H7 (cell line): ENCODE measurements at places on chromosomes 16 and 17.
A peak's percentile ranks its signal among the peaks of the same experiment; 100 is the strongest.

GRCh38 chr17:60888812-60889709, 211.4 kb downstream of the BCAS3 start:
- no peak for DNase-seq

DNA sequence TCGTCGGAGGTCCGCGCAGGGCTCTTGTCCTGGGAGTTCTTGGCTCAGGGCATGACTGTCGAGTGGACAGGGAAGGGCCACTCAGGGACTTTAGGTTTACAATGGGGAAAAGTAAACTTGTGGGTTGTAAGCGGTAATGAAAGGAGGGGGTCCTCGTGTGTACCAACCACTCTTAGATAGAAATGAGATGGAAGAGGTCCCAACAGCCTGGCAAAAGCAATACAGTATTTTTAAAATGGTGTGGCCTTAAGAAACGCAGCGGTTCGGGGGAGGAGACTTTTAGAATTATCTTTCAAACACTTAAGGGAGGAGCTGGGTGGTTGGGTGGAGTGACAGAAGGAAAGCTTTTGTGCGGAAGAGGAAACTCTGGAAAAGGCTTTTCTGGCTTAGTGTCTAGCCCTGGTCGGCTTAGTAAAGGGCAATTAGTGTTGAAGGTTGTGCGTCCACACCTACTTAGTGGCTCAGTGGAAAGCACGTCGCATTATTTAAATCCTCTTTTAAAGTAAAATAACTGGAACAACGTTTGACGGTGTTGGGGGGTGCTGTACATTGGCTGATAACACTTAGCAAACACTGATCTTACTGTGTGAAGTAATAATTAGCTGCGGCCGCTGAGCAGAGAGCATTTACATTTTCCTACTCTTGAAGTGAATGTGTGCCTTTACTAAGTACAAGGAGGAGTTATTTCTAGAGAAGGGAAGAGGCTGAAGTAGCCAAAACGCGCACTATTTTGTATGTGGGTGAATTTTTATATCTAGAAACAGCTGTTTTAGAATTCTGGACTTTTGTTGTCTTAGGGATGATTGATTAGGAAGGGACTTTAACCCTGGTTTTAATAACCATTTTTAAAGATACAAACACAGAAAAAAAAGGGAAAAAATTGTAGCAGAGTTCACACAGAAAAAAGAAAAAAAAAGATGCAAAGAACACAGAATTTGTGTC, 1.0 kb downstream of the WSB1 start:
- peak; percentile 54 for DNase-seq

GRCh38 chr16:64543441-64543840, 578.4 kb downstream of the CDH11 start:
- no peak for DNase-seq

DNA sequence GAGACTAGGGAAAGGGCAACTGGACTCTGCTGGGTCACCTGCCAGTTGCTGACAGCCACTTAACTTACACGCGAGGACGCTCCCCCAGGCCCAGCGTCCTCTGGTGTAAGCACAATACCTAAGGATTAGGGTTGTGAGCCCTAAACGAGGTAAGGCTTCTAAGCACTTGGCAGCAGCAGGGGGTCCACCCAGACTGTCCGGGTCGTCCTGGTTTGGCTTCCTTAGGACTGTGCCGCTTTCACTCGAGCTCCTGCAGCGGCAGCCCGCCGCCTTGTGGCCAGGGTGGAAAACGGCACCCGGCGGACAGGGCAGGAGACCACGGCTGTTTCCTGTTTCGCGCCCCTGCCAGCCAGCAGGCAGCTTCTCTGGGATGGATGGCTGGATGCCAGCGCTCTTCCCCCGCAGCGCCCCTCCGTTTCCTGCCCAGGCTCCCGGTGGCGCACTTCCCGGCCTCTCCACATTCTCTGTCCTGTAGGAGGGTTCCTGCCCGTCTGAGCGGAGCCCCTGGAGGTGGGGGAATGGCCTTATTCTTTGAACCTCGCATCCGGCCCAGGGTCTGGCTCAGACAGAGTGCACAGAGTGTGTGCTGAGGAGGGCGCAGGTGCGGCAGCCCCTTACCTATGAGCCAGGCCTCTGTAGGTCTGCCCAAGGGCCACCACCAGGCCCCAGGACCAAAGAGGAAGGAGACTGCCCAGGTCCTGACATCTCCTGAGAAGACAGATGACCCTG, 47.0 kb upstream of the AMZ2 start:
- DNase-seq = peak; percentile 88

DNA sequence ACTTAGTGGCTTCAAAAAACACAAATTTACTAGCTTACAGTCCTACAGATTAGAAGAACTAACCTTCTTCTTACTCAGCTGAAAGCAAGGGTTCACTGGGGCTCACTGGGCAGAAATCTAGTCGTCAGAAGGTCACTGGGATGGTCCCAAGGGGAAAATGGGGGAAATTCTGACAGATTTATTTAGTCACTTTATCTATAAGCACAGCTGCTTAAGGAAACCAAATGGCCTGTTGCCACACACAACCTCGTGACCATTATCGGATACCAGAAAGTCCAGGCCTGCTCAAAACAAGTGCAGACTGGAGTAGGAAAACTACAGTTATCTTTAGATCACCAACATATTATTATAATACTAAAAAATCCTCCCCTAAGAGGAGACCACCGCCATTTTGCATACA, 374.6 kb upstream of the ASIC2 start:
- no peak for DNase-seq

- no peak for DNase-seq
These were observed 43.4 kb downstream of the MYOCD start for GRCh38 chr17:12709063-12709462.

DNA sequence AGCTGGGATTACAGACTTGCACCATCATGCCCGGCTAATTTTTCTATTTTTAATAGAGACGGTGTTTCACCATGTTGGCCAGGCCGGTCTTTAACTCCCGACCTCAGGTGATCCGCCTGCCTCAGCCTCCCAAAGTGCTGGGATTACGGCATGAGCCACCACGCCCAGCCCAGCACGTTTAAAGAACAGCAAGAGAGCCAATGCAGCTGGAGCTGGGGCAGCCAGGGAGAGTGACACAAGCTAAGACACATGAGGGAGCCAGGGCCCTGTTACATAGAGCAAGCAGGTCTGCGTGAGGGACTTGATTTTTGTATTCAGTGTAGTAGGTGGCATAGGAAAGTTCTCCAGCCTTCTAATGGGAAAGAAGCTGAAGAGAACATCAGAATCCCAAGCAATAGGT, 21.7 kb upstream of the GOSR2 start:
- DNase-seq = no peak

DNA sequence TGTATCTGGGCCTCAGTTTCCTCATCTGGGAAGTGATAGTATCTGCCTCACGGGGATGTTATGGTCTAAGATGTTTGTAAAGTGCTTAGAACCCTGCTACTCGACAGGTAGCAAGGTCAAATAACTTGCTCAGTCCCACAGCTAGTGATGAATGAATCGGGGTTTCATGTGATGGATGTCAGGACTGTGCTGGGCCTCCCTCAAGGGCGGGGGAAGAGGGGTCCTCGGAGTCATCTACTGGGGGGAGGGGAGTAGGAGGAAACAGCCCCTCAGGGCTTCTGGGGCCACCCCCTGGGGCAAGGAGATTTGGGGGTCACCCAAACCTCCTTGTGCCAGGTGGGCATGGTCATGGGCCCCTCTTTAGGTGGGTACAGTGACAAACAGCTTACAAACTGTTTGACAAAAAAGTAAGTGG, 732 bp downstream of the PNPO start:
- DNase-seq = no peak

GRCh38 chr17:75723171-75723930, 2.1 kb downstream of the ITGB4 start:
- DNase-seq = no peak

GRCh38 chr16:78200623-78201096, 101.2 kb downstream of the WWOX start:
- no peak for DNase-seq
